Effector memory CD4-positive, alpha-beta T cell (primary cell): ENCODE measurements at places on chromosomes 1 and 21.

DNA sequence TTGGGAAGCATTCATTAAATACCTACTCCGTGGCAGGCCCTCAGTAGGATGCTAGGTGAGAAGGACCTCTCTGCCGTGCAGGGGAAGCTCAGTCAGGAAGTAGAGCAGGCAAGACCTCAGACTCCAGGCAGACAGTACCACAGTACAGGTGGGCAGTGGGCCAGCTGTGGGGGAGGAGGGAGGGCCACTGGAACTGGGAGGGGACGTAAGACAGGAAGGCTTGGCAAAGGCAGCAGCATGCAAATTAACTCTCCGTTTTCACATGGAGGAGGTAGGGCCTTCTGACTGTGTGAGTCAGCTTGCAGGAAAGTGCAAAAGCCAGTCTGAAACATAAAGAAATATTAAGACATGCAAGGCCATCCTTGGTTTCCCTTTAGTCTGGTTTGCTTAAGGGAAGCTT, 157.7 kb downstream of the TRIM33 start:
- DNase-seq: no peak

- DNase-seq: no peak
Observed at GRCh38 chr1:160748181-160748877, 9.3 kb downstream of the SLAMF7 start.

DNA sequence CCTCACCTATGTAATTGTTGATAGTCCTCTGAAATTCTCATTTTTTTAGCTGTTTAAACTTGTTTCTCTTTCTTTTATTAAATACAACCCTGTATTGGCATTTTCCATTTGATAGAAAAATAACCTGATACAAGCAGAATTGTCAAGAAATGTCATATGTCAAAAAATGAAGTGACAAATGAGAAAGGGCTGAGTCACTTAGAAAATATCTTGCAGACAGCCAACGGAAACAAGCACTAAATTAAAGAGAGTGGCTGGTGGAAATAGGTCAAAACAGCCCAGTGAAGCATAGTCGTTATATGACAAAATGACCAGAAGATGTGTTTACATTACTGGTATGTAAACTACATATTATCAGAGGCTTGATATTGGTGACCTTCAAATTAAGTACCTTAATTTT, 484.4 kb downstream of the PLA2G4A start:
- DNase-seq: no peak

DNA sequence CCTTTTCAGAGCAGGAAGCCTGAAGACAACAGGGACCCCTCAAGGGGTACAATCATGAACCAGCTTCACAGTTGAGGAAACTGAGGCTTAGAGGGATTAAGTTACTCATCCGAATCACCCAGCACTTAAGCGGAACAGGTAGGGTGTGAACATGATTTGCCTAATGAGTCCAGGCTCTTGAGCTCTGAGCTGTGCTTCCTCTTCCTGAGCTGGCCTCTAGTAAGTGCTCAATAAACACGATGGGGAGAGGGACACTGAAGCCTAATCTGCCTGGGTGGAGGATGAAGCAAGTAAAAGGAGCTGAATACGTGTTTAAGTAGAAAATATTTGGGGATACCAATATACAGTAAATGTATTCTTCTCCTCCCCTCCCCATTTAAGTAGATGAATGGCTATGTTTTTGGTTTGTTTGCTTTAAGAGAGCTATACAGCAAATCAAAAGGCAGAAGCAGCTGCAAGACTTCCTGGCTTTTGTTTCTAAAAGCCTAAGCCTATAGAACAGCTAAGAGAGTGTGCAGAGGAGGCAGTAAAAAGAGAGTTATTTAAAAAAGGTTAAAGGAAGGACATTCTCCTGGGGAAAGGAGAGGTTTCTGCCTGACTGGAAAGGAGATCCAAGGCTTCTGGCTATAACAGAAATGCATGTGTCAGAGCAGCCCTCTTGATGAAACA, 20.5 kb downstream of the STPG1 start:
- DNase-seq: no peak

GRCh38 chr1:169460191-169460833, 25.4 kb downstream of the SLC19A2 start:
- DNase-seq: no peak

- no peak for DNase-seq
Observed at GRCh38 chr1:183881387-183882131, 76.6 kb downstream of the RGL1 start.

GRCh38 chr1:65190229-65190628, 42.2 kb downstream of the AK4 start:
- no peak for DNase-seq
